Activated CD4-positive, alpha-beta T cell treated with anti-CD3 and anti-CD28 coated beads, Interleukin-2, amount 50 U/mL, for 48 hours (primary cell): ENCODE measurements at places on chromosomes 5 and 9.

DNA sequence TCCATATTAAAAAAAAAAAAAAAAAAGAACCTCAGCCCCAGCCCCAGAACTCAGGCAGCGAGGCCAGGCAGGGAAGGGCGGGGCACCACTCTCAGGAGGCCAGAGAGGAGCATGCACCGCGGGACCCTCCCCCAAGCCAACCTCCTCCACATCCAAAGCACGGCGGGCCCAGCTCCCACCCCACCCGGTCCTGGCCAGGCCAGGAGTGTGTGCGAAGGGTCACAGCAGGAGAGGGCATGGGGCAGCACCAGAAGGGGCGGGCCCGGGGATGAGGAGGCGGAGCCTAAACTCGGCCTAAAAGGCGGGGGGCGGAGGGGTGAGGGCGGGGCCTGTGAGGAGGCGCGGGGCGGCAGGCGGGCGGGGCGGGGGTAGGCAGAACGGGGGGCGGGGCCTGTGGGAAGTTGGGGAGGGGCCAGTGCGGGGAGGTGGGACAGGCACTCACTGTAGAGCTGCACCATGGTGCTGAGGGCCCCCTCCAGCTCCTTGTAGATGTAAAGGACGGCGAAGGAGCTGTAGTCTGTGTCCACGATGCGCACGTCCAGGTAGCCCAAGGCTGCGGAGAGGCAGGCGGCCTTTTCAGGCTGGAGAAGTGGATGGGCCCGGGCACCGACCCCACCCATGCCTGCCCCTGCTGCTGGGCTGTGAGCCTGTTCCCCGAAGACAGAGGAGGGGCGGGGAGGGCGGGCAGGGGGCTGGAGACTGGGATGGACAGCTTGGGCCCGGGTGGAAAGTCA, 1.2 kb downstream of the LCN15 start:
- DNase-seq = peak; percentile 68

- DNase-seq = no peak
Observed at GRCh38 chr5:128949847-128950546, 15.3 kb upstream of the SLC27A6 start.

GRCh38 chr5:124825250-124825982, 79.0 kb upstream of the ZNF608 start:
- DNase-seq = no peak

GRCh38 chr9:72217306-72217842, 68.1 kb downstream of the GDA start:
- no peak for DNase-seq

- no peak for DNase-seq
Observed at GRCh38 chr5:90015584-90016018, 394.0 kb downstream of the CETN3 start.

GRCh38 chr9:93071464-93071863, 13.0 kb downstream of the SUSD3 start:
- DNase-seq = peak; percentile 51

- DNase-seq = no peak
Observed at GRCh38 chr5:34475249-34475966, 180.7 kb upstream of the RAI14 start.

DNA sequence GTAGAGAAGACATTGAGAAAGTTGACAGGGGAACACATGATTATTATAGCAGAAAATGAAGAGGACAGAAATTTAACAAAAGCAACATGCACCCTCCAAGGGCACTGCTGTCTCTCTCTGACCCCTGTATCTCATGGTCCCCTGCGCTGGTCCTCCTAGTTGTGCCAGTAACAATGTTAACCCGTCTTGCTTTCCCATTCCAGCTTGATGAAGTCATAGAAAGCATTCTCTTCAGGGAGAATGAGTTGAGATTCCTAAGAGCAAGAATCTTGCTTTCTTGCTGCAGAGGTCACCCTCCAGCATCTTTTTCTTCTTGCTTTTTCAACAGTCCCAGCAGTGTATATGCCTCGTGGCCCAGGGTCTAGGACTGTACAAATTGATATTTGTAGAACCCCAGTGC, 279.6 kb upstream of the ADAMTSL1 start:
- DNase-seq = no peak

GRCh38 chr5:169785771-169786618, 148.9 kb downstream of the DOCK2 start:
- DNase-seq = no peak

- DNase-seq = no peak
Observed at GRCh38 chr9:81374459-81375186, 314.7 kb downstream of the TLE1 start.

DNA sequence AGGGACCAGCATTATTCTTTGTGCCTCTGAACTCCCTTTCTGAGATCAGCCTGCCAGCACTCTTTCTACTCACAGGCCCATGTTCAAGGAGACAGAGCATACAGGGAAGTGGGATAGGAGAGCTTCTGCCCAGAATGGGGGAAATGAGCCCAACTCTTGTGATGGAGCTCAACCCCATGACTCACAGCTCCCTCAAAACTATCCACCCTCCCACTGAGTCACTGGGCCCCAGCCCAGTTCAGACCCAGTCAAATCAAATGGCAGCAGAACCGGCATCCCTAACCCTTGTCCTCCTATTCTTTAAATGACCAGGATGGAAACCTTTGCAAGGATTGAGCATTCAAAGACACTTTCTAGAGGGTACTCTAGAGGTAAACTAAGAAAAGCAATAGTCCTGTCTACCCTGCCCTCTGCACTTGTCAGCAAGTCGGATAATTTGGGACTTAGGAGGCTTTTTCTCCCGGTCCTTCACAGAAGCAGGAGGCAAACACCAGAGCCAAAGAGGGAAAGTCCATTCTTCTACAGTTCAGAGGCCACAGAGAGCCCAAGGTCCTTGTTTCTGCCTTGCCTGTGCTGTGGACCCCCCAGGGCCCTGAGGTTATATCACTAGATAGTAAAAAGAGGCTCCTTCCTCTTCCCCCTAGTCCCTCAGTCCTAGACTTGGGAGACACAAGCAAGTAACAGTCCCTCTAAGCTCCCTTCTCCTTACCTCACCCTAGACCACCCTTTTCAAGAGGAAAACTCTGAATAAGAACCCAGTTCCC, 3.2 kb downstream of the ATOSB start:
- peak; percentile 22 for DNase-seq

GRCh38 chr5:81626524-81626923, 124.4 kb downstream of the SSBP2 start:
- DNase-seq = no peak

- DNase-seq = no peak
Observed at GRCh38 chr9:98450496-98450895, 195.0 kb upstream of the TBC1D2 start.

- DNase-seq = peak; percentile 82
Observed at GRCh38 chr5:71782771-71783770, 64.0 kb downstream of the CARTPT start.

- no peak for DNase-seq
Observed at GRCh38 chr9:129567329-129567728, 53.6 kb downstream of the C9orf50 start.

DNA sequence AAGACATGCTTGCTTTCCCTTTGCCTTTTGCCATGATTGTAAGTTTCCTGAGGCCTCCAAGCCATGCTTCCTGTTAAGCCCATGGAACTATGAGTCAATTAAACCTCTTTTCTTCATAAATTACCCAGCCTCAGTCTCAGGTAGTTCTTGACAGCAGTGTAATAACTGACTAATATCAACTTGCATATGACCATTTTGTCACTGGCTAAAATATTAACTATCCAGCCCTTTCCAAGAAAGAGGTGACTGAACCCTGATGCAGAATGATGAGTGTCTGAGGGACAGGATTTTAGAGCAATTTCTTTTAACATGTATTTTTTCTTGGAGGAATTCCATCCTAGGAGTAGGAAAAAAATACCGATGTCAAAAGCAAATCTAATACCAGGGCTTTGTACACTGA, 266.1 kb downstream of the SEMA5A start:
- no peak for DNase-seq

DNA sequence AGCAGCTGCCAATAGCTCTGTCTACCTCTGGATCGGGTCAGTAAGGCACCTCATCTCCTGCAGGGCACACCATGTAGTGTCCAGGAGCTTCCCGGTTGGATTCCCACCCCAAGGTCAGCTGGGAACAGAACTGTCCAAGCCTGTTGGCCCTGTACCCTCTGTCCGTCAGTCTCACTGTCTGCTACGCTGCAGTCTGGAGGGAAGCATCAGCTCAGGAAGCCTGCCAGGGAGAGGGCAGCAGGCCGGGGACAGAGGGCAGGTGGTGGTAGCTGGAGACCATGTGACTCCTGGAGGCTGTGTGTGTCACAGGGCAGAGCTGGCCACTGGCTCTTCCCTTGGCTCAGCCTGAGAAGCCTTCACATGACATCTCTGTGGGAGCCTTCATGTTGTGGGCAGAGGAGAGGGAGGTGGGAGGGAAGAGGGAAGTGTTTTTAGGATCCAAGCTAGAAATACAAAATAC, 134.5 kb downstream of the SEC61B start:
- DNase-seq = no peak

DNA sequence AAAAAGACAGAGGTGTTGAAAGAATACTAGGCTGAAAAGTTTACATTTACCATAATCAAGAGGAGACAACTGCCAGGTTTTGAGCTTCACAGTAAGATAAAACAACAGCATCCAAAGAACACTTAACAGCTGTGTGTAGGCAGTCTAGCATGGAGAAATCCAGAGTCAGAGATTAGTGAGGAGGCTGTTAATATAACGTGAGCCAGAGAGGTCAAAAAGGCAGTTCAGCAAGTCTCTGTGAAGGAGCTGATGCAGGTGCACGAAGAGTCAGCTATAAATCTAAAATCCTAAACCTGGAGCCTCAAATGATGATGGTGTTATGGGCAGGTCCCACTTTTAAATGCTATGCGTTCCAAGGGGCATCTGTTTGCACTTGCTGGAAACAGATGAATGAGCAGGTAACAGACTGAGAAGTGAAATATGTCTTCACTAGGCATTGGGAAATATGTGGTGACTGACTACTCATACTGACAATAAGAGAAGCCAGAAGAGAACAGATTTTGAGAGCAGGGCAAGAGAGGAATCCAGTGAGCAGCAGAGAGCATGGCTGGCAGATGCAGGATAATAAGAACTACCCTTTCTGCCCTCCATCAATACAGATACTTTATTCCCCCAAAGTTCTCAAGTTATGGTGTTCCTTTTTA, 8.7 kb downstream of the APTX start:
- DNase-seq = no peak

GRCh38 chr9:83047839-83048775, 14.8 kb downstream of the RASEF start:
- DNase-seq = no peak

GRCh38 chr9:113299800-113300292, 3.3 kb downstream of the RNF183 start:
- DNase-seq = no peak

GRCh38 chr5:9149988-9150387, 395.9 kb downstream of the SEMA5A start:
- no peak for DNase-seq
